CMK (cell line): ENCODE measurements at places on chromosomes 4 and X.

DNA sequence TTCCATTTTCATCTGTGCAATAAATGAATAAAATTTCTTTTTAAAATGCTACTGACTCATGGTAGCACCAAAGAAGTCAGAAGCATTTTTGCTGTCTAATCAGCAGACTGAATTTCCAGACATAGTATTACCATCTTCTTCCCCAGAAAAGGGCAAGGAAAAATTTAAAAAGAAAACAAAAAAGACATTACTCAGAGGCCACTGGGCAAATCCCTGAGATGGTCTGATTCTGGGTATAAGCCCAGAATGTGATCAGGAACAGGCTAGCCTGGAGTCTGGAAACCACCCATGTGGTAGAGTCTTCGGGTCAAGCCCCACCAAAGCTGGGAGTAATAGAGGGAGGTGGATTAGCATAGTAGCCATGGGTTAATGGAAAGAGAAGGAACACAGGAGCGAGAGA is 342.8 kb downstream of the FBXW7 start:
- DNase-seq = no peak

GRCh38 chrX:4550018-4550417 is 836.6 kb upstream of the PRKX start:
- DNase-seq = no peak

GRCh38 chr4:101032541-101032940 is 314.8 kb downstream of the PPP3CA start:
- DNase-seq = no peak

DNA sequence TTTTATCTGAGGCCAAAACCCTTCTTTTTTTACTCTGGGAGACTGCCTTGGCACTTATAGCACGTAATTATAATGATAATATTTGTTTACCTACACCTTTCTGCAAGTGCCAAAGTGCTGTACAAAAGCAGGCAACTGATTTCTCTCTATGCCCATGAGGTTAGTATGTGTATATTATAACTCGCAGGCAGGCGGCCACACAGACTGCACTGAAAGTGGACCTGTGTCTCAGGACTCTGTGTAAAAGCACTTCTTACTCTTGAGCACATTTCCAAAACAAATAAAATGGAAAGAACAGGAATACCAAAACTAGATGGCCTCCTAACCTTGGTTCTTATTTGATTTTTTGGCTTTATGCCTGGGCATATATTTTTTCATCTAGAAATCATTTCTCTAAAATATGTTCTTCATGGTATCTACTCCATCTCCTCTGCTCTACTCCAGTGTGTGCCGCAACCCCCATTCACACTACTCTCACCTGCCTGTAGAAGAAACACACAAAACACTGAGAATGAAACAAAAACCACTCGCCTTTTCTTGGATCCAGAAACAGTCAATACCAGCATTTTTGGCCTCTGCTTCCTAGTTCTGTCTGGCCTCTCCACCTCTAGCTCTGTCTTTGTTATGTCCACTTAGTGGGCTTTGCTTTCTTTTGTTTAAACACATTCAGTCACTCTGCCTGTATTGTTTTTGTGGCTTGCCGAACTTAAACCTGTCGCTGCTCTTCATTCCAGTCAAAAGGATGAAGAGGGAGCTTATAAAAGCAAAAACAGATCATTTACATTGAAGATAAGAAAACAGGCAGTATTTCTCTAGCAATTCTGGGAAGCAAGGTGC is 934.5 kb upstream of the TENM3 start:
- no peak for DNase-seq

- no peak for DNase-seq
Measured at GRCh38 chr4:154292589-154292988, 199.0 kb downstream of the DCHS2 start.

- DNase-seq = no peak
Measured at GRCh38 chrX:150014525-150014924, 76.2 kb upstream of the EOLA2 start.

GRCh38 chr4:16694173-16694883 is 204.1 kb downstream of the LDB2 start:
- DNase-seq = no peak

DNA sequence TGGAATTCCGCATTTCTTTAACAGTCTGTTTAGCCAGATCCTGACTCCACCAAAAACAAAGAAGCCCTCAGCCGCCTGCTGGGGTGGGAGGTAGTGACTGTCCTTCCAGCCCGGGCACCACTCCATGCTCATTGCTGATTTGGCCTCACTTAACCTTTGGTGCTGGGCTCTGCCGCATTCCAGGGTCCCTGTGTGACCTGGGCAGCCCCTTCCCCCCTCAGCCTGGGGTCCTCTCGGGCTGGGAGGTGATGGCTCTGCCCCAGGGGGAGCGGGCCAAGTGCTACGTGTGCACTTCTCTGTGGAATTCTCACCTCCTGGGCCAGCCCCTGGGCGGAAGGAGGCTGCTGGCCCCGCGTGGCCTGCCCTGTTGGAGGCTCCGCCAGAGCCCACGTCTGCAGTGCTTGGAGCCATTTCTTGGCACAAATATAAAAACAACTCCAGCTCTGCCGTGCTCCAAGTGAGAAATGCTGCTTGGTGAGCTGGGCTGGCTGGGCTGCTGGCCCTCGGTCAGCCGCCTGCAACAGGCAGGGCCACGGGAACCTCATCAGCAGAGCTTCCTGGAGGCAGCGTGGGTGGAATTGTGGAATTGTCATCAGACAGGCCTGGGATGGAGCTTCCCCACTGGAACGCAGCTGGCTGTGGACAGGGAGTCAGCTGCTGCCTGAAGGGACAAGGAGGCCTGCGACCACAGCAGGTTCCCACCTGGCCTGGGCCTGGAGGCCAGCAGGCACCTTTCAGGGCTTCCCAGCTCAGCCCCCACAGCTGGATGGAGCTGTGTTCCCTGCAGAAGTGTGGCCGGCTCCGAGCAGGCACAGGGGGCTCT is 66.0 kb downstream of the TRMT44 start:
- no peak for DNase-seq

GRCh38 chr4:16897991-16898827 is at the start of gene LDB2:
Gene LDB2, minus strand, starts transcription at chr4:16898645.
- no peak for DNase-seq

DNA sequence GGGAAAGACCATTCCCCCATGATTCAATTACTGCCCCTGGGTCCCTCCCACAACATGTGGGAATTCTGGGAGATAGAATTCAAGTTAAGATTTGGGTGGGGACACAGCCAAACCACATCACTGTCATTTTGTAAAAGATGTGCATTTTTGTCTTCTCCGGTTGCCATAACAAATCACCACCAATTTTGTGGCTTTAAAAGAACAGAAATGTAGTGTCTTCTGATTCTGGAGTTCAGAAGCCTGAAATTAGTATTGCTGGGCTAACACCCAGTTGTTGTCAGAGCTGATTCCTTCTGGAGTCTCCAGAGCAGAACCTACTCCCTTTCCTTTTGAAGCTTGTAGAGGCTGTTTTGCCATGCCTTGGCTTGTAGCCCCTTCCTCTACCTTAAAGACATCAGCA is 54.1 kb upstream of the DHRSX start:
- no peak for DNase-seq

DNA sequence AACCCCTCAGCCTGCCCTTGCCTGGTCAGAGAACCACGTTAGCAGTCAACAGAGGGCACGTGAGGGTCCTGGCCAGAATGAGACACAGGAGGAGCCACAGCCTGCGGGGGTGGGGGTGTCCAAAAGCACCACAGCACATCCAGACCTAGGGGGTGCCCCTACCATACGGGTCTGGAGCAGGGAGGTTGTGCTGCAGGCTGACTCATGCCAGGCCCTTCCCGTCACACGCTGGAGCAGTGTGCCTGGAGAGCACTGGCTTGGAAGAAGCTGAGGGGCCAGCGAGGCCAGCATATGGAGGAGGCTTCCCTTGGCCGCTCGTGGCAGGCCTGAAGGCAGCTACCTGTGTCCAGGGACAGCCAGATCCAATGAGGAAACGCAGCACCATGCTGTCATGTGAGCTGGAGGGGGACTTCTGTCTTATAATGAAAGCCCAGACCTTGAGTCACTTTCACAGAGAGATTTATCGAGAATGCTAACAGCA is 1.5 kb upstream of the IRAK1 start:
- no peak for DNase-seq

GRCh38 chrX:147912093-147912801 is 528 bp downstream of the FMR1 start:
- DNase-seq = no peak

- no peak for DNase-seq
Measured at GRCh38 chrX:11309220-11309619, 16.0 kb downstream of the AMELX start.

GRCh38 chr4:854356-854755 is 28.4 kb upstream of the CPLX1 start:
- DNase-seq = no peak

DNA sequence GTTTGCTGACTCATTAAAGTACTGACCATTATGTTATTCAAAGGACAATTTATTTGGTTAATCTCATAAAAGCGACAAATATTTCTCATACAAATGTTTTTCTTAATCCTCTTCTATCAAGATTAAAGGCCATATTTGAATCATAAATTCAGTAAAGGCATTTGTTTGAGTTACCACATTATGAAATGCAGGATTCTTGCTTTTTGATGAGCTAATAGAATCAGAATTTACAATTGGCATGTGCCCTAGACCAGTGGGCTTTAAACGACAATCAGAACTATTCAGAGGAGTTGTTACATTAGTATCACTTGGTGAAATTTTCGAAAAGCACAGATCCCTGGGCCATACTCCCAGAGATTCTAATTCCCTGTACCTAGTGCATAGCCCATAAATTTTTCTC is 55.3 kb downstream of the KLHL4 start:
- DNase-seq = no peak

- no peak for DNase-seq
Measured at GRCh38 chr4:48275247-48275646, 5.6 kb upstream of the TEC start.

GRCh38 chr4:85496933-85497332 is 22.0 kb downstream of the ARHGAP24 start:
- DNase-seq = no peak
